ENCODE measurements at places on chromosomes 3 and 15.

GRCh38 chr3:135083179-135083578 lies 288.1 kb downstream of the EPHB1 start:
- no peak for DNase-seq

GRCh38 chr3:176916777-176917176 lies 280.5 kb downstream of the TBL1XR1 start:
- DNase-seq: no peak

GRCh38 chr3:156382458-156383346 lies 172.2 kb downstream of the SSR3 start:
- DNase-seq: no peak

- no peak for DNase-seq
These were observed 34.0 kb downstream of the WWTR1 start for GRCh38 chr3:149623824-149624223.

GRCh38 chr3:100748220-100748619 lies 38.9 kb downstream of the TFG start:
- no peak for DNase-seq

GRCh38 chr15:87710406-87710805 lies 546.1 kb downstream of the NTRK3 start:
- no peak for DNase-seq

DNA sequence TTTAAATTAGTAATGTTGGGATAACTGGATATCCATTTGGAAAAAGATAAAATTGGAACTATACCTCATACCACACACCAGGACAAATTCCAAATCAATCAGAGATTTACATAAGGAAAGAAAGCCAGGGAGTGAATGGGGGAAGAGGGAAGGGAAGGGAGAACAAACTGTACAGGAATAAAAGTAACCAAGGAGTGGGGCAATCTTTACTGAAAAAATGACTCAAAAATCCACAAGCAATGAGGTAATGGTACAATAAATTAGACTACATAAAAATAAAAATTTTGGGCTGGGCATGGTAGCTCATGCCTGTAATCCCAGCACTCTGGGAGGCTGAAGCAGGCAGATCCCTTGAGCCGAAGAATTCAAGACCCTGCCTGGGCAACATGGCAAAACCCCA lies 82.6 kb downstream of the MLH1 start:
- DNase-seq: no peak

DNA sequence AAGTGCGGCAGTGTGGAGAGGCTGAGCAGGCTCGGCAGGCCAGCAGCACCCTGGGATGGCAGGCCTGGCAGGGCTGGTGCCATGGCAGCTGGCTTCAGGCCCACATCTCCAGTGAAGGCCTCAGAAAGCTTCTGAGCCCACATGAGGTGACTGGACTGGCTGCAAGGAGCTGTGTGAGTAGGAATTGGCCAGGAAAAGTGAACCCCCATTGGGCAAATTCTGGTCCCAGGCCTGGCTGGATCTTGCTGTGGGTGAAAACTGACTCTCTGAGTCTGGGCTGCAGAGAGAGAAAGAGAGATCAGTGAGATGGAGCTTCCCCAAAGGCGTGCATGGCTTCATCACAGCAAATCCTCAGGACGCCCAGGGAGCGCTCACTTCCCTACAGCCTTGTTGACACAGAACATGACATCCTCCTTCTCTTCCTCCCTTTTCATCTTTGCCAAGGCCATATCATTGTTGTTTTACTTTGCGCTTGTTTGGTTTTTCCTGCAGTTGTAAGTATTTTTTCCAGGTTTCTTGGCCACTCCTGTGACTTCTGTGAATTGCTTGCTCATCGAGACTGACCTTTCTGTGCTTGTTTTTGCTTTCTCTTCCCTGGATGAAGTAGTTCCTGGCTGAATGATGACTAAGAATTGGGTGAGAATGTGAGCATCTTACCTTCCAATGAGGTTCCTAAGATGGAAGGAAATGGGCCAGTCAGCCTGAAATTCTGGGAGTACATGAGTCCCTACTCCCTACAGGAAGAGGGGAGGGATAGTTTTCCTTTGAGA lies 299.1 kb downstream of the TLE3 start:
- no peak for DNase-seq

DNA sequence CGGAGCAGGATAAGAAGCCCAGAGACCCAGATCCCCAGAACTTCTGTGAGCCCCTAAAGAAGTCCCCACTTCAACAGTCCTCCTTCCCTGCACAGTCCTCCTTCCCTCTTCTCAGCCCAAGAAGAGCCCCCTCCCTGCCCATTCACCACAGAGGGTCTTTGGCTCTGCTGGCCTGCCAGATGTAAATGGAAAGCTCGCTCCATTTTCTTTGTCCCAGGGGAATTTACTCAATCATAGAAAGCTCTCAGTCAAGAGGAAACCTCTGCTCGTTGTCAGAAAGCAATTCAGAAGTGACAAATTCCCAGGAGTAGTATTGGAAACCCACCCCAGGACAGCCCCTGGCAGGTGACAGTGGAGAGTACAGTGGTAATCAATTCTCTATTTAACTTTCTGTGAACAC lies 105.5 kb upstream of the SMAD3 start:
- DNase-seq: no peak

- DNase-seq: no peak
These were observed 80.4 kb downstream of the MYO5A start for GRCh38 chr15:52448011-52448890.

Data from stimulated activated CD8-positive, alpha-beta memory T cell treated with anti-CD3 and anti-CD28 coated beads, Interleukin-2, amount 100 ng/mL, for 1 hour (primary cell).